ENCODE measurements at places on chromosomes 7 and 10.
A peak's percentile ranks its signal among the peaks of the same experiment; 100 is the strongest.

DNA sequence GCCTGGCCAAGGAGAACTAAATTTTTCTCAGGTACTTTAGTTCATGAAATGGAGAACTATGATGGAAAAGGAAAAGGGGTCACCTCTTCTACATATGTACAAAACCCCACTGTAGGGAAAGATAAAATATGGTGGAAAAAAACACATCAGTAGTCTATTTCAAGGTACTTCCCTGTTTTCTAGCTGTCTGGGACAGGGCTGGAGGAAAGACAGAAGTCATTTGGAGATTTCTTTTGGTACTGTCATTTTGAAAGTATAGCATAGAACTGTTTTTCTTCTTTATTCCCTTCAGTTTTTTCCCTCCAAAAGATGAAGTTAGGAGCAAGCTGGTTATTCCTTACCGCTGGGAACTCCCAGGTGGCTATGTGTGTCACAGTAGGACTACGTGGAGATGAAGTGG lies 196.1 kb downstream of the DOCK4 start:
- DNase-seq, result no peak

- no peak for DNase-seq
Observed at GRCh38 chr10:86872757-86873156, 84.7 kb downstream of the MMRN2 start.

DNA sequence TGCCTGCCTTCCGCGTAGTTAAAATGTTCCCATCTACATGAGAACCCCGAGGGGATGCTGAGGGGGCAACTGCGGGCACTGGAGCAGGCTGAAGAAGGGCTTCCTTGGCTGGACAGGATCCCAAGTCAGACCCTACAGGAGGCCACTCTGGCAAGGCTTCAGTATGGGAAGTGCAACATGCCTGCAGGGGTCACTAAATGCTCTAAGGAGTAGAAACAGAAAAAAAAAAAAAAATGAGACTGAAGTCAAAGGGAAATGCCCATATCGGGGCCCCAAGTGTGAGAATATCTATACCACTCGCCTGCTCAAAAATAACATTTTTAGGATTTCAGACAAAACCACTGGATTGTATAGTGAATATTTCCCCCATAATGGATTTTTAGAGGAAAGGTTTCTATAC lies 33.5 kb downstream of the FAM204A start:
- no peak for DNase-seq

DNA sequence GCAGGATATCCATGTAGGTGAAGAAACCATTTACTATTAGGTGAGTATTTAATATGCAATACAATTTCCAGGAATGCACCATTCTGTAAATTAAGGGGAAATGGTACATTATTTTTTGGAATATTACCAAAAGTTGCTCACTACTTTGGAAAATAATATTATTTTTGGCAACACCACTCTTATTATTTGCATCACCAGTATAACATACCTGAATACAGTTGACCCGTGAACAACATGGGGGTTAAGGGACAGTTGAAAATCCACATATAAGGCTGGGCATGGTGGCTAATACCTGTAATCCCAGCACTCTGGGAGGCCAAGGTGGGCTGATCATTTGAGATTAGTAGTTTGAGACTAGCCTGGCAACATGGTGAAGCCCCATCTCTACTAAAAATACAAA lies 21.2 kb upstream of the FHIP2A start:
- DNase-seq, result no peak

GRCh38 chr7:29847496-29847895 lies 41.2 kb downstream of the WIPF3 start:
- DNase-seq, result no peak

- DNase-seq, result no peak
Observed at GRCh38 chr10:121054874-121055273, 203.7 kb downstream of the WDR11 start.

GRCh38 chr10:9992661-9993060 lies 1025.0 kb upstream of the CELF2 start:
- DNase-seq, result no peak

DNA sequence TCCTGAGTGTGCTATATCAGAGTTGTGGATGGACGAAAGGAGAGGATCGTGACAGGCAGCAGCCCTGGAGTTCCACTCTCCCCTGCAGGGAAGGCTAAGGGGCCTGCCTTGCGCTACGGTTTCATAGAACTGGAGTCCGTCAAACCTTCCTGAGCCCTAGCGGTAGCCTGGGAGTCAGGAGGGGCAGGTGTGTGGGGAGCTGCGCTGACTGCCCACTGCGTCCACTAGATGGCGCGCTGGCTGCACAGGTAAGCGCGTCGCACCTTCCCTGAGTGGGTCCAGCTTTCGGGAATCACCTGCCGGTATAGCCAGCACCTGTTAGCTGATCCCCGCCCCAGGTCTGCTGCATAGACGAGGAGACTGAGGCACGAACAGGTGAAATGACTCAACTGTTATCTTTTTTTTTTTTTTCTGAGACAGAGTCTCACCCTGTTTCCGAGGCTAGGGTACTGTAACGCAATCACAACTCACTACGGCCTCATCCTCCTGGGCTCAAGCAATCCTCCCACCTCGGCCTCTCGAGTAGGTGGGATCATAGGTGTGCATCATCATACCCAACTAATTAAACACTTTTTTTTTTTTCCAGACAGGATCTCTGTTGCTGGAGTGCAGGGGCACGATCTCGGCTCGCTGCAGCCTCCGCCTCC lies 20.2 kb upstream of the BAIAP2L1 start:
- peak; percentile 66 for DNase-seq

- DNase-seq, result peak; percentile 45
Observed at GRCh38 chr10:48506147-48506917, 98.5 kb downstream of the ARHGAP22 start.

DNA sequence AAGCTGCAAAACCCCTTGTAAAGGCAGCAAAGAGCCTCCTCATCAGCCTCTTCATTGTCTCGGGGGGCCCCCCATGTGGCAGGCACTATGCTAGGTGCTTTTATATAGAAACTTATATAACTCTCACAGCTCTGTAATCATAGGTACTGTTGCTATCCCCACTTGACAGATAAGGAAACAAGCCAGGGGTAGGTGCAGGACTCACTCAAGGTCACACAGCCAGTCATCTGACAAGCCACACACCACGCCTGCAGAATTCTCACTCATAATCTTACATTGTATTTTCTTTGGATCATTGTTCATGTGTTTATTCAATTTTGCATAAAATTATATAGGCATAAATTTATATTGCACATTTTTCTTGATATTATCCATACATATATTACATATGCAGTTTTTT lies 165.4 kb downstream of the PPP1R17 start:
- no peak for DNase-seq

GRCh38 chr7:155283565-155284194 lies 14.0 kb upstream of the INSIG1 start:
- DNase-seq, result no peak

- DNase-seq, result peak; percentile 60
Observed at GRCh38 chr10:111076191-111076681, 593 bp upstream of the ADRA2A start.

DNA sequence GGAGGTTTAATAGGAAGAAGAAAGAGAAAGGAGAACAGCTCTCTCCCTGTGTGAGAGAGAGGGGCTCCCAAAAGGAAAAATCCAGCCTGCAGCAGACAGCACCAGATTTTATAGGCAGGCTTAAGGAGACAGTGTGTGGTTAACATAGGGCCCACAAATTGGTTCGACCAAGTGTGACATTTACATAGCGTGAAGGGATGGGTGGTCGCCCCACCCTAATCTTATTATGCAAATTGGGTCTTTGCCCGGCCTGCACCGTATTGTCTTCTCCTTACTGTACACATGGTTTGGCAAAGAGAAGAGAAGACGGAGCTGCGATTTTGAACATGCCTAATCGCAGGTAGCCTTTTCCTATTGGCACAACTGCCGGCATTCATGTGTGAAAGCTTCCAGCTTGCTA lies 756.3 kb downstream of the NXPH1 start:
- DNase-seq, result no peak

GRCh38 chr10:109887243-109887642 lies 36.1 kb downstream of the XPNPEP1 start:
- DNase-seq, result no peak

- peak; percentile 64 for DNase-seq
Observed at GRCh38 chr10:70405037-70405824, 1.3 kb downstream of the EIF4EBP2 start.

DNA sequence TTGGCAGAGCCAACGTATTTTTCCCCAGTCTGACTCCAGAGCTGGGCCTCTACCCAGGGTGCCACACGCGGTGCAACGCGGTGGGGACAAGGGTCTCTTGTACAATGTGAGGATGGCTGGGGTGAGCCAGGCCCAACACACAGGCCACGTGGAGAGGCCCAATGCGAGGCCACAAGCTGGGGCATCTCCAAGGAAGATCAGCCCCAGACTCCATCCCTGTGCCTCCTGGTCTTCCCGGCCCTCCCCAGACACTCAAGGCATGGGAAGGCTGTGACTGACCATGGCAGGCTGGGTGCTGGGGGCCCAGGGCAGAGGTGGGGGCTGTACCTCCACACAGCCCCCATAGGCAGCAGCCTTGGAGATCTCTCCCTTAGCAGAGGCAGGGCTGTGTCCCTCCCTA lies 135.3 kb upstream of the FAM20C start:
- no peak for DNase-seq

DNA sequence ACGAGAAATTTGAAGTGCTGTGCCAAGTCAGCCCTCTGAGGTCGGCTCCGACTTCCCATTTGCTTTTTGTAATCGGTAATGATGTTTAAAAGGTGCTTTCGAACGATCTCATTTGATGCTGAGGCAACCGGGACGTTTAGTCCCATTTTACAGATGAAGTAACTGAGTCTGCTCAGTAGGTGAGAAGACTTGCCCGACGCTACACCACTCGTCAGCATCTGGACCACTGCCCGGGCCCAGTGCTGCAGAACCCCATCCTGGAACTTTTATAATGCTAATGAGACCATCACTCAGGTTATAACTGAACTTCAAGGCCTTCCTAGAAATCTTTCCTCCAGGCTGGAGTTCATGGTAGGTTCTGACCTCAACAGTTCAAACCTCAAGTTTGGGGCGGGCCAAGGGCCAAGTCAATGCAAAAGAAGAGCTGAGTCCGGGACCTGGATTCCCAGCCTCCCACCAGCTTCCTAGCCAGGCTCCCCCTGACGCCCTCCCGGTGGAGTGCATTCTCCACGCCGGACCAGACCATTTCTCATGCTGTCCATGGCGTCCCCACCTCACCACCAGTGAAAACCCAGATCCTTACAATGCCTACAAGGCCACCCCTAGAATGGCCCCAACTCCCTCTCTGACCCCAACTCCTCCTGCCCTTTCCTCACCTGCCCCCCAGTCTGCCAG lies 699 bp upstream of the PDLIM1 start:
- DNase-seq, result no peak

GRCh38 chr10:89665302-89665701 lies 20.3 kb upstream of the PANK1 start:
- no peak for DNase-seq

DNA sequence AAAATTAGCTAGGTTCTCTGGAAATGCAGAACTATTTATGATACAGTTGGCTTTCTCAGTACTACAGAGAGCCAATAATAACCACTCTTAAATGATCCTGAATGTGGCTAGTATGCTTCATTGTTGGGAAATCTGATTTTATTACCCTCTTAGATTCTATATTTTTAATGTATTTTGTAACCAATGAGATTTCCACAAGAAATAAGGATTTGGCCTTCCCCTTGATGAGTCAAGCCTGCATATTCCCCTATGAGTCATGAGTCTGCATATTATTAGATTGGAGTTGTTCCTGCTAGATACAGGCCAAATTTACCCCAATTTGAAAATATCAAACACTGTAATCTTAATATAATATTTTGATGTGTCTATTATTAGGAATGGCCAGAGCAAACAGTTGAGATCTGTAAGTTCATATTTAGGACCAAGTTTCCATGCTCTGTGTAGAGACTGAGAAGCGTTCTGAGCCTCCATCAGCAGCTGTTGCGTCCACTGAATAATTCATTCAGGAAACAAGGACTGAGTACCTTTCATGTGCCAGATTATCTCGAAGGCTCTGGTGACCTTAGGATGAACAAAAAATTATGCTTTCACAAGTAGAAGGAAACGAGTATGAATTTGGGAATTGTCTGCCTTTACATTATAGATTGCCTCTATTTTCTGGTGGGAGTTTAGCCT lies 793.4 kb downstream of the NRG3 start:
- DNase-seq, result no peak

DNA sequence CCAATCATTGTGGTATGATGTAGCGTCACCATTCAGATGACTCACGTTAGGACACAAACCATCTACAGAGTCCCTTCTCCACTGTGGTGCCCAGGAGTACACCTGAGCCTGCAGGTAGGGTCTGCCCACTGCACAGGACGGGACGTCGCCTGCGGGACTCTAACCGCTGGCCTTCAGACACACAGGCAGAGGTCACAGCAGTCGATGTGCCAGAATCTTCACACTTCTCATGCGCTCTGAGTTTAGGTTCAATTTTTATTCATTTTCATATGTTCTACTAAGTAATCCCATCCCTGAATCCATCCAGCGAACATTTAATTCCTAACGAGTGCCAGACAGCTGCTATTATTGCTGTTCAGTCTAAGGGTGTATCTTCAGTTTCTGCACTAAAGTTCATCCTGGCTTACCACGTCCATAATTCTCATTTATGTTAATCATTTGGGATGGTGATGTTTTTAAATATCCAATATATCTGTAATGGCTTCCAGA lies 73.3 kb downstream of the CXCL12 start:
- peak; percentile 10 for DNase-seq

GRCh38 chr10:123945325-123945920 lies 53.8 kb upstream of the CPXM2 start:
- no peak for DNase-seq

- DNase-seq, result no peak
Observed at GRCh38 chr10:54772468-54773122, 28.4 kb downstream of the PCDH15 start.

GRCh38 chr10:125584954-125585353 lies 98.0 kb downstream of the TEX36 start:
- DNase-seq, result no peak

GRCh38 chr10:61634746-61635145 lies 28.0 kb upstream of the CABCOCO1 start:
- no peak for DNase-seq

GRCh38 chr7:266851-267840 lies 22.8 kb upstream of the FOXL3 start:
- DNase-seq, result peak; percentile 27

- no peak for DNase-seq
Observed at GRCh38 chr7:30647589-30648364, 34.5 kb downstream of the CRHR2 start.

DNA sequence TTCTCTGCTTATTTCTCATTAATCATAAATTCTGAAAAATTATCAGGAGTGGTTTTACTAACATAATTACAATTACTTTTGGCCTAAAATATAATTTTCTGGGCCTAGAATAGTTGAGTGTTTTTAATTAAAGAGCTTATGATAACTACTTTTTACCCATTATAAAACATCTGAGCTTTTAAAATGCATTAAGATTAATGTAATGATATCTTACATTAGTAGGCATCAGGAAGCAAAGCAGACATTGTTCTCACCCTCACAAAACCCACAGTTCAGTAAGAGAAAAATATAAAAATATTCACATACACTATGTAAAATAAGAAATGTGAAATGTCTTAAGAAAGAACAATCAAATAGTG lies 443.7 kb upstream of the SEMA3A start:
- DNase-seq, result no peak

- DNase-seq, result no peak
Observed at GRCh38 chr10:2232479-2232878, 495.2 kb upstream of the ADARB2 start.

- DNase-seq, result peak; percentile 35
Observed at GRCh38 chr10:123583639-123584418, 82.3 kb upstream of the GPR26 start.
